ENCODE measurements at places on chromosomes 2 and 18.
A peak's percentile ranks its signal among the peaks of the same experiment; 100 is the strongest.

GRCh38 chr2:140734992-140735391, 1395.8 kb downstream of the LRP1B start:
- DNase-seq = no peak

- no peak for DNase-seq
Observed at GRCh38 chr2:201369775-201370174, 12.6 kb upstream of the FLACC1 start.

- no peak for DNase-seq
Observed at GRCh38 chr2:233708942-233709341, 3.8 kb upstream of the UGT1A5 start.

GRCh38 chr18:79337184-79337583, 58.5 kb upstream of the NFATC1 start:
- DNase-seq = no peak

- no peak for DNase-seq
Observed at GRCh38 chr2:22753476-22753875, 631.5 kb upstream of the KLHL29 start.

DNA sequence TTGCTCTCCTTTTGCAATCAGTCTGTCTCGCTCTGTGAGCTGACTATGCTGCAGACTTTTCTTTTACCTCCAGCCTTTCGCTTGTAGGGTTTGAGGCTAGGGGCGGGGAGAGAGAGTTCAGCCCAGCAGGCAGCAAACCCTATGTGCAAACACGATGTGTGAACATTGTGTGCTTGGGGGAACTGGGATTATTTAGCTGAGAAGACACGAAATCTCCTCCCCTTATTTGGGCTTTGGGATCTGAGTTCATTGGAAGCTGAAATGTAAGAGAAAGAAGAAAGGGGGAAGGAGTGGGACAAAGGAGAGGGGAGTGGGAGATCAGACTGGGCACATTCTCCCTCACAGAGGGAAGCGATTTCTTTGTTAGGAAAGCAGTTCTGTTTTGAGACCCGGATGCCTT, 189.6 kb upstream of the TNP1 start:
- DNase-seq = no peak

DNA sequence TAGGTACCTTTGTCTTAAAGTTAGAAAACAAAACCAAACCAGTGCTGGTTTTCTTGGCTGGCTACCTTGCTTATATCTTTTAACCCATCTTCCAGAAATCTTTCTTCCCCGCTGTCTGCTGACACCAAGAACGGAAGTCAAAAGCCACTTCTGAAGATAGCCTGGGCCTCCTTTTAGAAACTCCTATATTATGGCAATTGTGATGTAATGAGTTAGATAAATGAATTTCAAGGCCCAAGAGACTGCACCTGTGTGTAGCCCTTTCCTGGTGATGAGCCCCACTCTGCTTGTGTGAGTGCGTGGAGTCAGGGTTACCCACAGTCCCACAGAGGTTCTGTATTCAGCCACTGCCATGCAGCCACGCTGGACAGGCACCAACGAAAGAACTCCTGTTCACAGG, 60.7 kb downstream of the ARMC9 start:
- peak; percentile 11 for DNase-seq
